ENCODE measurements at places on chromosomes 7 and 10. TPM values are rescaled to one million over a fixed set of nuclear protein-coding genes. Genes with fewer than 3 reads are reported as not detected.

ZNF438 gene
- polyA plus RNA-seq, result 7.1 TPM

GRID2IP gene
- polyA plus RNA-seq, result 0.15 TPM

TMEM236 gene
- polyA plus RNA-seq, result 0.57 TPM

PNLIPRP2 gene
- not detected for polyA plus RNA-seq

COA1 gene
- 33.2 TPM for polyA plus RNA-seq

Measured in ovary (tissue), 10 donors.